ENCODE measurements at places on chromosomes 1 and 21.

GRCh38 chr1:65311760-65312159 lies 2.4 kb downstream of the DNAJC6 start:
- ATAC-seq = no peak

GRCh38 chr1:39116860-39117728 lies 87.4 kb upstream of the MACF1 start:
- ATAC-seq = no peak

GRCh38 chr1:39109644-39110043 lies 83.5 kb downstream of the NDUFS5 start:
- ATAC-seq = no peak

DNA sequence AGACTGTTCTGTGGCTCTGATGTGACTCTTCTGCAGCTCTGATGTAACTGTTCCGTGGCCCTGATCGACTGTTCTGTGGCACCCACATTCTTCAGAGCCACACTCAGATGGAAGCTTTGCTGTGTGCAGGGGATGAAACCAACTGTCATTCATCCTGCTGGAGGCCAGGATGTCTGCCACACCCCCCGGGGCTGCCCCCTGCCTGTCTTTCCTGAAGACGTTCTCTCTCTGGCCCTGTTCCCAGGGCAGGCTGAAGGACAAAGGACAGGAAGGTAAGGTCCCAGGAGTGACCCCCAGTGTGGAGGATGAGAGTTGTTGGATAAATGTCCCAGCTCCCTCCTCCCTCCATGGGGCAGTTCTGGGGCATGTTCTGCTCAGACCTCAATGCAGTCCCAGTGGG lies 29.4 kb upstream of the UMODL1 start:
- ATAC-seq = no peak

GRCh38 chr1:186143481-186143880 lies 231.6 kb downstream of the TPR start:
- no peak for ATAC-seq

DNA sequence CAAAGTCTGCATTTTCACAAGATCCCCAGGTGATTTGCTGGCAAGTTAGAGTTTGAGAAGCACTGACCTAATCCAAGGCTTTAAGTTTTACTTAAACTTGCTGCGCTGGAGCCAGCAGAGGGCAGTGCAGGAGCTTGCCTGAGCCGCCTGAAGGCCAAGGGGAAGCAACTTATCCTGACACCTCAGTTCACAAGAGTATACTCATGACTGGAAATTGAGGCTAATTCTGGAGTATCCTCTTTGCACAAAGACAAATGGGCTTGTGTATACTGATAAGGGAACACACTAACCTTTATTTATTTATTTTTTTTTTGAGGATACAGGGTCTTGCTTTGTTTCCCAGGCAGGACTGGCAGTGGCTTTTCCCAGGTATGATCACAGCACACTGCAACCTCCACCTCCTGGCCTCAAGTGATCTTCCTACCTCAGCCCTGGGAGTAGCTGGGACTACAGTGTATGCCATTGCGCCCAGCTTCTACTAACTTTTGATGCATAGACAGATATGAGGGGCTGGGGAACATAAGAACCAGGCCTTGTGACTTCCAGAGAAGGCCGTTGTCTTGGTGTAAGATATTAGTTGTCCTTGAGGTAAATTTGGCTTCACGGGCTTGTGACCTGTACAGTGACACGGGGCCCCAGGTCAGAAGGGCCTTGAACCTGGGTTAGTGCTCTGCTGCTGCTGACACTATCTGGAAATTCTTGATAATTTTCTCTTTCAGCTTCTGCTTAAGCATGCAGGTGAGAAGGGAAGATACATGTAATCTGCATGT lies 29.0 kb upstream of the SLAMF1 start:
- peak; percentile 73 for ATAC-seq

GRCh38 chr1:39977202-39977601 lies 22.3 kb downstream of the MFSD2A start:
- no peak for ATAC-seq

GRCh38 chr1:104855550-104855949 lies 1105.9 kb downstream of the AMY1C start:
- no peak for ATAC-seq

GRCh38 chr1:212281590-212281989 lies 3.6 kb upstream of the PPP2R5A start:
- ATAC-seq = no peak

DNA sequence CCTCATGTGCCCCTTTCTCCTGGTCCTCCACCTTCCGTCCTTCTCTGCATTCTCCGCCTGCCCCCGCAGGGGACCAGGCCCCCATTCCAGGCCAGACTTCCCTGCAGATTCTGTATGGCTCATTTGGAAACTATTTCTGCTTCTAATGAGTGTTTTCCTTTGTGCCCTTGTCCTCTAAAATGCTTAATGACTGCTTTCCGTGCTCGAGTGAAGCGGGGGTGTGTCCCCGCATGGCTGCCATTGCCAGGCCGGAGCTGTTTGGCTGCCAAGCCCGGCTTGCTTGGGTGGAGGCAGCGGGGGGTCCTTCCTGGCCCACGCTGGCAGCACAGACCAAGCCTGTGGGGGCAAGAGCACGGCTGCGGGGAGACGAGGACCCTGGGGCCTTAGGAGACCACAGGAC lies 299.3 kb upstream of the VAMP3 start:
- ATAC-seq = no peak

DNA sequence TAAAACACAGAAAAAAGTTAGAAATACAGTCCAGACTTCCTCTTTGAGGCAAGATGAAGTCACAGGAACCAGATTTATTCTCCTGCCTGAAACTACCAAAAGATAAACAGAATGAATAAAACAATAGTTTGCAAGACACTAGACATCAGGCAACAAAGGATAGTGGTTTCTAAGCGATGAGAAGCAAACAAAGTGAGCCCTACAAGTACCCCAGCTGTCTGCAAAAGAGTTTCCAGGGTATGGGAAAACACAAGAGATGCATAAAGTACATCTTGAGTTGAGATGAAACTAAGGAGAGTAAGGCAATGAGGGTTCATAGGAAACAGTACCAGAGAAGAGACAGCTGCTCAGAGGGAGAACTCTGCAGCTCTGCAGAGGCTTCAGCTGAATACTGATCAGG lies 83.3 kb upstream of the COL24A1 start:
- no peak for ATAC-seq

GRCh38 chr1:162233066-162233465 lies 143.6 kb downstream of the SPATA46 start:
- no peak for ATAC-seq

GRCh38 chr1:61332196-61332753 lies 249.9 kb downstream of the NFIA start:
- ATAC-seq = peak; percentile 88

GRCh38 chr1:215669806-215670491 lies 102.8 kb downstream of the KCTD3 start:
- no peak for ATAC-seq

GRCh38 chr1:217274416-217274815 lies 356.5 kb downstream of the GPATCH2 start:
- no peak for ATAC-seq

GRCh38 chr21:35026617-35027562 lies 22.2 kb downstream of the RUNX1 start:
- ATAC-seq = peak; percentile 66

- ATAC-seq = no peak
Observed at GRCh38 chr1:14222086-14222485, 376.4 kb upstream of the KAZN start.

GRCh38 chr1:214385428-214385827 lies 104.5 kb downstream of the SMYD2 start:
- ATAC-seq = no peak

DNA sequence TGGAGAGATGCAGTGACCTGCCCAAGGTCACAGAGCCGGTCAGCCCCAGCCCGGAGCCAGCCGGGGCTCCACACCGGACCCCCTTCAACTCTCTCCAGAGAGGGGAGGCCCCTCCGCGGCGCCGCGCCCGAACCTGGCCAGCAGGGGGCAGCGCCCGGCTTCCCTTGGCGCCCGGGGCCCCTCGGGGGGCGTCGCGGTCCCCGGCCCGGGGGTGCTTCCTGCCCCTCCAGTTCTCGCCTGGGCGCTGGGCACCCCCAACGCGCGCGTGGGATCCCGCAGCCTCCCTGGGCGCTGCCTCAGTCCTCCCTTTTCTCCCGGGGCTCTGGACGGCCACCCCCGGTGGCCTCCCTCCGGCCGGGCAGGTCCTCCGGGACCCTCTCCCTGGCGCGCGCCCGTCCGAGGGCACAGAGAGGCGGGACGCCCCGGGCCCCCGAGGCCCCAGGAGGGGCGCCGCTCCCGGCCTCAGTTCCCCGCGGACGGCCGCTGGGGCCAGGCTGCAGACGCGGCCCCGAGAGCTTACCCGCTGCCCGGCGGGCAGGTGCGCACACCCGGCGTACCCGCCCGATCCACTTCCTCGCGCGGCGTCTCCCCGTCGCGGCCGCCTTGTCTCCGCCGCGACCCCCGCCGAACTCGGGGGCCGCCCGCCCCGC lies 406 bp downstream of the HTR1D start:
- peak; percentile 48 for ATAC-seq

GRCh38 chr1:115679141-115679611 lies 37.4 kb downstream of the VANGL1 start:
- no peak for ATAC-seq

- no peak for ATAC-seq
Observed at GRCh38 chr1:50060279-50060678, 36.5 kb upstream of the AGBL4 start.

- no peak for ATAC-seq
Observed at GRCh38 chr1:65097076-65097475, 50.9 kb upstream of the AK4 start.

GRCh38 chr1:178939338-178940067 lies 68.6 kb upstream of the ANGPTL1 start:
- no peak for ATAC-seq

GRCh38 chr21:36555199-36555800 lies 75.4 kb upstream of the CLDN14 start:
- ATAC-seq = no peak

DNA sequence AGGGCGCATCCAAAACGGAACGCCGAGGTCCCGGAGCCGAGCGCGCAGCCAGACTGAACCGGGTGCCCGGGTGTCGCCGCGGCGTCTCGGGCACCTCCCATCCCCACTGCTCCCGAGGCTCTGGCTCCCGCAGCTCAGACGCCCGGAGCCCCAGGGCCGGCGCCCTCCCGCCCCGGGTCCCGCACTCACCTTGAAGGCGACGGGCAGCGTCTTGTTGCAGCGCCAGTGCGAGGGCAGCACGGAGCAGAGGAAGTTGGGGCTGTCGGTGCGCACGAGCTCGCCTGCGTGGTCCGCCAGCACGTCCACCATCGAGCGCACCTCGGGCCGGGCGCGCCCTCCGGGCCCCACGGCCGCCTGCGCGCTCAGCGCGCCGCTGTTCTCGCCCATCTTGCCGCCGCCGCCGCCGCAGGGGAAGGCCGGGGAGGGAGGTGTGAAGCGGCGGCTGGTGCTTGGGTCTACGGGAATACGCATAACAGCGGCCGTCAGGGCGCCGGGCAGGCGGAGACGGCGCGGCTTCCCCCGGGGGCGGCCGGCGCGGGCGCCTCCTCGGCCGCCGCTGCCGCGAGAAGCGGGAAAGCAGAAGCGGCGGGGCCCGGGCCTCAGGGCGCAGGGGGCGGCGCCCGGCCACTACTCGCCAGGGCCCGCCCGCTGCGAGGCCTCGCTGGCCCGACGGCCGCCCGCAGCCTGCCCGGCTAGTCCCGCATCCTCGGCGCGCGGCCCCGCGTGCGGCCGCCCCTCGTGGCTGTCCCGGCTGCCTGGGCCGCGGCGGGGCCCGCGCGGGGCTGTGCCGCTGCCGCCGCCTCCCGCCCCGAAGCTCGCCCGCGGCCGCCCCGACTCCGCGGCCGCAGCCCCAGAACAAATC lies 447 bp downstream of the RUNX3 start:
- ATAC-seq = peak; percentile 3

DNA sequence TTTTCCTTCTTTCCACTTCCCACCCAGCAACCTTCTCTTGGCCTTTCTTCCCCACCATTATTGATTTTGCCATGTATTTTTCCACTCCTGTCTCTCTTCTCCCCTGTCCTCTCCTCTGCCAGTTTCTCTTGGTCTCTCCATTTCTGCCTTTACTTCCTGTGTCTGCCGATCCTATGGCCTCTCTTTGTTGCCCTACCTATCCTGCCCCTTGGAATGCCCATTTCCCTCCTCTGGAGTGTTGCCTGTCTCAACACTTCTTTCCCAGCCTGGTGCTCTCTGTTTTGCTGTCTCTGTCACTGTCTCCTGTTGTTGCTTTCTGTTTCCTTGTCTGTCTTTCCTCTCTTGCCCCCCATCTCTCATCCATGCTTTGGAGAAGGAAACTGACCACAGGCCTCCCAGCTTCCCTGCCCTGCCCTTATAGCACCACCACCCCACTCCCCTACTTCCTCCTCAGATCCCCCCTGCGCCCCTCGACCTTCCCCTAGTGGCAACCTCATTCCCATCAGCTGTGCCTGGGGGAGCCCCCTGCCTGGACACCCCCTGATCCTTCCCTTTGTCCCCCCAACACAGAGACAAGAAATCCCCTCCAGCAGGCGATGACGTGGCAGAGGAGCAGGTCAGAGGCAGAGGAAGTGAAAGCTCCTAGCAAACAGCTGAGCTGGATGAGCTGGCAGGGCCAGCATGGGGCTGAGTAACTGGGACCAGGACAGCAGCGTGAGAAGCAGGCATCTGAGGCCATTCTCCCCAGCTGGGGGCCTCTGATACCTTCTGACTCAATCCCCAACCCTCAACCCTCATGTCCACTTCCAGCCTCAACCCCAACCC lies 6.6 kb upstream of the ETV3L start:
- ATAC-seq = peak; percentile 66

GRCh38 chr1:55682198-55682597 lies 467.0 kb upstream of the USP24 start:
- ATAC-seq = no peak

DNA sequence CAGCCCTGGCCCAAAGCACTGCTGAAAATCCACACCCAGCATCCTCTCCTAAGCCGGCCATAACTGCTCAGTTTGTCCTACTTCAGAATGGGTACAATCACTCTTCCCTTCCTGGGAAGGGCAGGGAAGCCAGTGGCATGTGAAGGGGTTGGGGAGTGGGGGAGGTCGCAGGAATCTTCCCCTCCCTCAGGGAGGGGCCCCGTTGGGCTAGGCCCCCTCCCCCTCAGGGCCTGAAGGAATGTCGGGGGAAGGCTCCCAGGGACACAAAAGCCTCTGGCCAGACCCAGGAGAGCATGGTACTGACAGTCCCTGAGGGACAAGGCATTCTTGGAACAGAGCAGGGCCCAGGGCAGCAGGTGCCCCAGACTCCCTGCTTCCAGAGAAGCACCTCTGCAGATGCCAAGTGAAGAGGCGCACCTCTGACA lies 1.2 kb downstream of the ELOVL1 start:
- no peak for ATAC-seq

DNA sequence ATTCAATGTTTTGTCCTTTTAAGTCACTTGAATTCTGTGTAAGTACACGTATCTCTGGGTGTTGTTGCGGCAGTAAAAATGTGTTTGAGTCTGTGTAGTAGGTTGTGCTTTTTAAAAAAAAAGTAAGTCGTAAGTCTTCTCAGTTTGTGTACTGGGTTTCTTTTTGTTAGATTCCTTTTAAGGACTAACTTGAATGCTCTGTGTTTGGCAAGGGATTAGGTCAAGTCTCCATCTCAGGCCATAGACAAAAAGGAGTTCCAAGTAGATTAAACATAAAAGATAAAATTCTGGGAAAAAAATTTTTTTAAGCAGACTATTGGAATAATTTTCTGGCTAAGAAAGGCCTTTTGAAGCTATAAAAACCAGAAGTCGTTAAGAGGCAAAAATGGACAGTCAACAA lies 113.1 kb downstream of the ATP5PO start:
- ATAC-seq = no peak

GRCh38 chr1:239434181-239434580 lies 47.8 kb downstream of the CHRM3 start:
- no peak for ATAC-seq

- no peak for ATAC-seq
Observed at GRCh38 chr1:161481624-161482392, 23.4 kb upstream of the FCGR2A start.
